Neural progenitor cell (in vitro differentiated cells): ENCODE measurements at places on chromosomes 2 and 18. TPM values are rescaled to one million over a fixed set of nuclear protein-coding genes. Genes with fewer than 3 reads are reported as not detected.

- DNase-seq: no peak
Observed at GRCh38 chr2:121336528-121337294, 51.7 kb upstream of the TFCP2L1 start.

DNA sequence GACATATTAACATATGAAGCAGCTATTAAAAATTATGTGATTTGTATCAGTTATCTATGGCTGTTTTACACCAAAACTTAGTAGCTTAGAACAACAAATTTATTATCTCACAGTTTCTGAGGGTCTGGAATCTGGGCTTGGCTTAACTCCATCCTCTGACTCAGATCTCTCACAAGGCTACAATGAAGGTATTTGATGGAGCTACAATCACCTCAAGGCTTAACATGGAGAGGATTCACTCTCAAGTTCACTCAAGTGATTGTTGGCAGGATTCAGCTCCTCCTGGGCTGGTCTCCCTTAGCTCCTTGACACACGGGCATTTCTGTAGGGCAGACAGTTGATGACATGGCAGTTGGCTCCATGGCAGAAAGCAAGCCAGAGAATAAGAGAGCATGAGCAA, 133.0 kb upstream of the SLC14A2 start:
- DNase-seq: no peak

DNA sequence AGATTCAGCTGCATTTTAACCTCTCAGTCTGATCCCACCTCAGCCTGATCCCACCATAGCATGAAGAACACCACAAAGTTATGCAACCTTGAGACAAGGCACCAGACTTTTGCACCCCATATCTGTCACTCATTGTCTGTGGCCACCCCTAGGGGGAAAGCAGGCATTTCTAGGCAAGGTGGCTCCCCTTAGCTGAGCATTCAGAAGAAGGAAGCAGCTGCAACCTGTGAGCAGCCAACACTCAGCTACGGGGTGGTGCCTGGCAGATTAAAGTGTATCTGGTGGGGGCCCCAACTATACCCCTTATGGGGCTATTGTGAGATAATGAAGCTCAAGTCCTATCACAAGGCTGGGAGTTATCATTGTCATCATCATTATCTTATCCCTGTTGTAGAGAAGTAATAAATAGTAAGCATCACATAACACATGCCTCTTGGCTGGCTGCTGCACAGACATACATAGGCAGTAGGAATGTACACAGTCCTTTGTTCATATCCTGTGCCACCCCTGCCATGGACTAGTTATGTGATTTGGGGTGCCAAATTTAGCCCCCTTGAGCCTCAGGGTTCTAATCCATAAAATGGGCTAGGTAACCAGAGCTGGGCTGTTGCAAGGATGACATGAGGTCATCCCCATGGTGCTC, 20.6 kb upstream of the TMEM163 start:
- DNase-seq: no peak

GRCh38 chr18:77062518-77063003, 70.0 kb downstream of the MBP start:
- no peak for DNase-seq

DNA sequence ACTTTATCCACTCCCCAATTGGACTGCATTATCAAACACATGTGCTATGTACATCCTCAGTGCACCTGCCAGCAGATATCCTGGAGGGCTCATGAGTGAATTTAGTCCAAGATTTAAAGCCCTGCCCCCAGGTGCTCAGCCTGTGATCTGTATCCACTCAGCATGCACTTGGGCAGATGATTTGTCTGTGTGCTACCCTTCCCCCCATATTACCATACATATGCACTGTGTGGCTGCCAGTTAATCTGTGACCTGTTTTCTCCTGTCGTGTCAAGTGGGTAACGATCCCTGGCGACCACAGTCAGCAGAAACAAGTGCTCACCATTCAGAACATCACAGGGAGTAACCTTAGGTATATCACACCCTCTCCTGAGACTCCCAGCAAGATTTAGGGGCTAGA, 10.2 kb downstream of the NAGK start:
- no peak for DNase-seq

DNA sequence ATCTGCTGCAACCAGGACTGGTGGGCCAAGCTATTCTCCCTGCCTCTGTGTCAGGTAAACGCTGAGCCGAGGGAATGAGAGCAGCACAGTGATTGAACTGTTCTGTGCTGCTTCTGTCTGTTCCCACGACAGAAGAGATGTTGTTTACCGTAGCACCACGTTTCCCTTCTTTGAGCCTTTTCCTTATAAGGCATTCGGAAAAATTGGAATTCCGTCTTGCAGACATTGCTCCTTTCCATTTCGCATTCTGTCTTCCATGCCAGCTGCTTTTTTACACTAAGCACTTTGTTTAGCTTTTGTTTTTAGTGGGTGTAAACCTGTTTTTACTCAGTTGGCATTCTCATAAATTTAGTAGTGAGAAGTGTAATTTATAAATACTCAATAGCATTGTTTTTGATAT, 103.1 kb downstream of the ZNF236 start:
- no peak for DNase-seq

- no peak for DNase-seq
Observed at GRCh38 chr2:10159086-10159485, 36.5 kb downstream of the RRM2 start.

DNA sequence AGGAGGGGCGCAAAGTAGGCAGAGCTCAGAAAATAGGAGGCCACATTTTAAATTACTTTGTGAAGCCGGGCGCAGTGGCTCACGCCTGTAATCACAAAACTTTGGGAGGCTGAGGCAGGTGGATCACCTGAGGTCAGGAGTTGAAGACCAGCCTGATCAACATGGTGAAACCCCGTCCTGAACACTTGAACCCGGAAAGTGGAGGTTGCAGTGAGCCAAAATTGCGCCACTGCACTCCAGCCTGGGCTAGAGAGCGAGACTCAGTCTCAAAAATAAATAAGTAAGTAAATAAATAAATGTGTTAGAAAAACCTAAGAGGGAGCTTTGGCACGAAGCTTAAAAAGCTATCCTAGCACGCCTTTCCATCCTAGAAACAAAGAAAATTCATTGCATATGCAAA, 105.5 kb downstream of the TFCP2L1 start:
- no peak for DNase-seq

GRCh38 chr2:46010925-46011490, 286.2 kb upstream of the EPAS1 start:
- peak; percentile 45 for DNase-seq

DNA sequence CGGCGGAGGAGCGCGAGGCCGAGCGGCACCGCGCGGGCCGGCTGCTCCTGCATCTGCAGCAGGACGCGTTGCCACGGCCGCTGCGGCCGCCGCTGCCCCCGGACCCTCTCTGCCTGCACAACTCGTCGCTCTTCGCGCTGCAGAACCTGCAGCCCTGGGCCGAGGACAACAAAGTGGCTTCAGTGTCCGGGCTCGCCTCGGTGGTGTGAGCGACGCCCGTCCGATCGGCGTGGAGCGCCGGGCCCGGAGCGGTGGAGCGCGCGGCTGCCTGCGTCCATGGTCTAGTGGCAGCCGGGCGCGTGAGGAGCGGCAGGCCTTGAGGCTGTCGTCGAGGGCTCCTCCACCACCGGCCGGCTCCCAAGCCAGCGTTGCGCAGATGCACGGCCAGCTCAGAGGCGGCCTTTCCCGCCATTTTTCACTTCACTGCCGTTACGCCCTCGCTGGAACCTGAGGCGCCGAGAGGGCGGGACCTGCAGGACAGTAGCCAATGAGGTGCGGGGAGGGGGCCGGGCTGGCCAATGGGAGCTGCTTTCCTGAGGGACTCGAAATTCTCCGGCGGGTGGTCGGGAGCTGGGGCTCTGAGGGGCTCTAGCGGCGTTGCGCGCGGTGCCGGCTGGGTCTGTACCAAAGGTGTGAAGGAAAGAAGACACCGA, 1.9 kb downstream of the TLX2 start:
- DNase-seq: peak; percentile 82

DNA sequence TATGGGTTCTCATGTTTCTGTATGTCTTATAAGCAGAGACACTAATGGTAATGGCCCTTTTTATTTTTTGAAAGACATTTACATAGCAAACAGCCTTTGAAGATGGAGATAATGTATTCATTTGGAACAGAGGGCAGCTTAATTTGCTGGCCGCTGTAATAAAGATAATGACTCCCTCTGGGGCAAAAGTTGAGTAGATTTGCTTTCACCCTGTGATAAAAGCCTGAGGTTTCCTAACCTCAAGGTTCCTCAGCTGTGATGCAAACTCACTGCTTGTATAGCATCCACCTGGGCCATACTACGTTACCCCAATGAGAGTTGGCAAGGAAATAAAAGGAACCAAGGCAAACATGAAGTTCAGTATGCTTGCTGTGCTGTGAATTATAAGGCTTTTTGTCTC, 54.8 kb downstream of the TEX51 start:
- no peak for DNase-seq

DNA sequence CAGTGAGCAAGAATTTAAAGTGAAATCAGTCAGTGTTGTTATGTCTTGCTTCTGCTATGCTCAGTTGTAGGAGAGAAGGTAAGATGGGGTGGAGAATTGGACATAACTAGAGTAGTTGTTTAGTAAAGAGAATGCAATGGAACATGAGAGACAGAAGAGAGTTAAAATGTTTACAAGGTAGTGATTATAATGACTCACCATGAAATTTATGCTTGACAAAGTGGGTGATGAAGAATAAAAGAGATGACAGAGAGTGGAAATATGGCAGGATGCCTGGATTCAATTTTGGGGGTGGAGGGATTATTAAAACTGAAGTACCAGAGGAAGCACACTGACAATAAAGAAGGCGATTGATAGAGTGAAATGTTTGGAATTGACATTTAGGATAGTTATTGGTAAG, 10.6 kb downstream of the SCG2 start:
- DNase-seq: no peak

GRCh38 chr2:99187011-99187410, 6.0 kb downstream of the MRPL30 start:
- no peak for DNase-seq

DNA sequence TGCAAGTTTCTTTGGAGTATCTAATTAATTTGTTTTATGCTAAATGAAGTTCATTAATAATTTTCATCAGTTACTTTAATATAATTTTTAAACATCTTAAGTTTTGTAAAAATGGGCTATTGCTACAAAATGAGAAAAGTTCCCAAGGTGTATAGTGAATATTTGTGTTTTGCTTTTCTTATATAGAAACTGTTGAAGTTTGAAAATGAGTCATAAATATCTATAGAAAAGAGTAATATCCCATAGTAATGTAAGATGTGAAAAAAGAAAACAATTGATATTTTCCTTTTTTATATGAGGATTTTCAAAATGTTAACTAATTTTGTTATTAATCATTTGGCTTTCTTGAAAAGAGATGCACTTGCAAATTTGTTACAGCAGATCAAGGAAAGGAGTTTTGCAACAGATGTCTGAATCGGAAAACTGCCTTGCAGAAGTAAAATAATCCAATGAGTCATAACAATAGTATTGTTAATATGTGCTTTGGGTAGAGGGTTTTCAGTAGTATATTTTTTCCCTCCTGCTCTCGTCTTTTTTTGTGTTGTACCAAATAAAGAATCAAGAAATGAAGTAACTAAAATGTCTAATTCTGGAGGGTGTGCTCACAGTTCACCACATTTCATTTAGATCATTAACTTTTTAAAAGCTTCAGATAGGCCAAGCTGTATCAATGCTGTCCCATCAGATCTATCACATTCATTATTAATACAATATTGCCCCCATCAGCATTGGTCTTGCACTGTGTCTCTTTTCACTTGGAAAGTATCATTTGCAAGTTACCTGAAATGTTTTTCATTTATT, 15.5 kb downstream of the DUSP19 start:
- DNase-seq: no peak

- peak; percentile 66 for DNase-seq
Observed at GRCh38 chr2:241559323-241560161, 997 bp downstream of the BOK start.

DNA sequence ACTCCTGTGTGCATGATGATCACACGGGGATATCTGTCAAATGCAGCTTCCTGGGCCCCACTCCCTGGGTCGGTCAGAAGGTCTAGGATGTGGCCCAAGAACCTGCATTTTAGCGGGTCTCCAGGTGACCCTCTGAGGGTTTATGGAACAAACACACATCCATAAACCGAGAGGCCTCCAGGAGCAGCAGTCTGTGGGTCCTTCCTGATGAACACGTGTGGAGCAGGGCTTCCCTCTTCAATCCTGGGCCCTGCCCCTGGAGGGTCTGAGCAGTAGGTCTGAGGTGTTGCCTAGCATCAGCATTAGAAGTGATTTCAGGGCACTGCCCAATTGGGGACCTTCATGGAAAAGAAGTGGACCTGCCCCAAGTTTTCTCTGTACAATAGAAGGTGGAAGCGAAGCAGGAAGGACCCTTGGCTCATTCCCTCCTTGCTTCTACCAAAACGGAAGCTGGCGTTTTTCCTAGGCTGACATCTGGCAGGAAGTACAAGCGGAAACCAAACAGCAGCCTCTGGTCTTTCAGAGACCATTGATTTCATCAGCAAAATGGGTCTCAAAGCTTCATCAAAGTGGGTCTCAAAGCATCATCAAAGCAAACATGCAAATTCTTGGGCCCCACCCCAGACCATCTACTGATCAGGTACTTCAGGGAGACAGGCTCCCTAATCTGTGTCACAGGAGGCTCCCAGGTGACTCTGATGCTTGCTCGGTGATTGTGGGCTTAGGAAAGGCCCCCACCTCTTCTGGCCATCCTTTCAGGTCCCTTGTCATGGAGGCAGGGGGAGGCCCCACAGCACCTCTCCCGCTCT, 30.7 kb downstream of the INO80C start:
- DNase-seq: no peak

- DNase-seq: no peak
Observed at GRCh38 chr2:11065833-11066485, 89.3 kb upstream of the SLC66A3 start.

DNA sequence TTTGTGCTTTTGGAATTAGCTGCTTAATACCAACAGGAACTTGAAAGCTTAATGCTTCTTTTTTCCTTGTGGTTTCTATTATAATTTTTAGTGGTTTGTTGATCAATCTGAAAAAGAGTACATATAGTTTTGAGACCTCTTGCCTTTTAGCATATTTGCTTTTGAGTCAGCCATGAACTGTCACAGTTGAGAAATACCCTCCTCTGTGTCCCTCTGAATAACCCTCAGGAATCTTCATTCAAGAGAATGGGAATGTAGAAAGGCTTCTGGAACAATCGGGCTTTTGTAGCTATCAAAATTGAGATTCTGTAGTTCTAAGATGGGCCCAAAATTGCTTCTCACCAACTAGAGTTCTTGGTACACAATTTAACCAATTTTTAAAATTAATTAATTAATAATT, 451.1 kb upstream of the TRIB2 start:
- no peak for DNase-seq

MPP4 gene
- total RNA-seq: not detected in 2 replicates

KCNG2 gene
- total RNA-seq: 0.99 TPM in 1 of 2 replicates, not detected in the other

GAREM2 gene
- total RNA-seq: 15.1 and 20.0 TPM in 2 replicates

SRD5A2 gene
- not detected in 2 replicates for total RNA-seq

SLC11A1 gene
- 0.03 TPM in 1 of 2 replicates, not detected in the other for total RNA-seq

PDCD1 gene
- total RNA-seq: not detected in 2 replicates

FEV gene
- not detected in 2 replicates for total RNA-seq
